ENCODE measurements at places on chromosomes 1 and 21.
A peak's percentile ranks its signal among the peaks of the same experiment; 100 is the strongest.

DNA sequence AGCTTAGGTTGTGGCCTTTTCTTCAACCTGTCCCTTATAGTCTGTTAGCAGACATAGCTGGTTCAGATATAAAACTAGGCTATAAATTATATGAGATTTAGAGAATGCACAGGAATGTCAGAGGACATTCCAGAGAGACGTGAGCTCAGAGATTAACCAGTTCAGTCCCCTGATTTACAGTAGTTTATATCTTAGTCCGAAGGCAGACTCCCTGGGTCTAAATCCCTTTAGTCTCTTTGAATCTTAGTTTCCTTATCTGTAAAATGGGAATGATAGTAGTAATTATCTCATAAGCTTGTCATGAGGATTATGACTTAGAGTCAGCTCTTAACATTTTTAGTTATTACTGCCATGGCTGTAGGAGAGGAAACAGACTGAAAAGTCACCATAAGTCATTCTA lies 45.5 kb upstream of the PLXNA2 start:
- no peak for DNase-seq

DNA sequence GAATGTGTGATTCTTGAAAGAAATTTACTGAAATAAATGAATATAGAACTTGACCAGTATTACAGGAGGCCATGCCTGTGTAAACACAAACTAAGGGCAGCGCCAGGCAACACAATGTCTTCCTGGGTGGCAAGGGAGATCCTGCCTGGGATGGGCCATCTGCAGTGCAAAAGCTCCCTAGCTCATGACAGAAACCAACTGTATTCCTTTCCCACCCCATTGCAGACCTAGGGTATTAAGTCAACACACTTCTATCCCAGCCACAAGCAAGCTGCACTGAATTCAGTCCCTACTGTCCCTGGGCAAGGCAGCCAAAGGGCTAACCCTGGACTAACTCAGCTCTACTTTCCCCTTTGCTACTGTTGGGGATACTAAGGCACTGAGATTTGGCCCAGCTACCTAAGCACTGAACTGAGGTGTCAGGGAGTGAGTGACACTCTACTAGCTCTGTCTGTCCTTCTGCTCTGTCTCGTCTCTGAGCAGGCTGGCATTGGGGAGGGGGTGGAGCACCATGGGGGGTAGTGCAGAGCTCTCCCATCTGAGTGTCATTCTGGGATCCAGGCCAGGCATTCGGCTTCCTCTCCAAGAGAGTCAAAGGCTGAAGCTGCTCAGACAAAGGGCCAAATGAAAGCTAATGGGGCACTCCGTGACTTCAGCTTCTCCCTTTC lies 2.5 kb downstream of the INKA2 start:
- peak; percentile 76 for DNase-seq

GRCh38 chr1:200180821-200181220 lies 153.3 kb downstream of the NR5A2 start:
- DNase-seq = peak; percentile 77

DNA sequence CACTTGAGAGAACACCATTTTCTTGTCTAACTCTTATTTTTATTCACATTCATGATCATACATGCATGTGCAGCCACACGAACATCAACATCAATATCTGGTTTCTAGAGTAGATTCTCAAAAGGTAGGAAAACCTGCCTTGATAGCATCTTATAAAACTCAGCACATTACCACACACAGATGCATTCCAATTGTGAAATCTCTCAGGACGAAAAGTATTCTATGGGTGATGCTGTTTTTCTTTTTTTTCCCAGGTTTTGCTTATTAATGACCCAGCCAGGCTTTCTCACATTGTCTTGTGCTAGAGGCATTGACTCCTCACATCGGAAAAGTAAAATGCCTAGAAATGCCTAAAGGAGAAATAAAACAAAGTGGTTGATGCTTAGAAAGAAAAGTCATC lies 562.8 kb downstream of the KIF26B start:
- no peak for DNase-seq

DNA sequence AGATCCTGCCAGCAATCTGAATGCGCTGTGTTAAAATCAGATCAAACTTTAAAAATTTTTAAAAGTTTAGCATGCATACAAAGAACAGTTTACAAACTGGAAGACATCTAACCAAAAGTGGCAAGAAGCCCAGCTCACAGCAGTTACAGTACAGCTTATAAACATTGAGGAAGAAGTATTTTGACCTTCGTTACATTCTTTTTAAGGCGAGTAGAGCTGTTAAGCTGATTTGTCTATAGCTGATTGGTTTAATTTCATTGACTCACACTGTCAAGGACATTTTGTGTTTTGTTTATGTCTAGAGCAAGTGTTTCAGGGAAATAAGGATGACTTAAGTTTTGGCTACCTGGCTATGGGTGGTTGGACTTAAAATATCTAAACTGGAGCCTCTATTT lies 3.0 kb upstream of the PGM1 start:
- no peak for DNase-seq

GRCh38 chr1:85440612-85441011 lies 24.3 kb downstream of the DDAH1 start:
- no peak for DNase-seq

- no peak for DNase-seq
Measured at GRCh38 chr1:228215663-228216116, 7.8 kb downstream of the OBSCN start.

- no peak for DNase-seq
Measured at GRCh38 chr1:211751438-211751837, 76.0 kb upstream of the NEK2 start.

- no peak for DNase-seq
Measured at GRCh38 chr1:176603696-176604095, 140.7 kb downstream of the PAPPA2 start.

- DNase-seq = peak; percentile 53
Measured at GRCh38 chr1:150165622-150166612, 16.2 kb downstream of the PLEKHO1 start.

- peak; percentile 95 for DNase-seq
Measured at GRCh38 chr1:212484701-212485570, 52.2 kb downstream of the NENF start.

Data from Daoy (cell line).